ENCODE measurements at places on chromosomes 6 and 20.

DNA sequence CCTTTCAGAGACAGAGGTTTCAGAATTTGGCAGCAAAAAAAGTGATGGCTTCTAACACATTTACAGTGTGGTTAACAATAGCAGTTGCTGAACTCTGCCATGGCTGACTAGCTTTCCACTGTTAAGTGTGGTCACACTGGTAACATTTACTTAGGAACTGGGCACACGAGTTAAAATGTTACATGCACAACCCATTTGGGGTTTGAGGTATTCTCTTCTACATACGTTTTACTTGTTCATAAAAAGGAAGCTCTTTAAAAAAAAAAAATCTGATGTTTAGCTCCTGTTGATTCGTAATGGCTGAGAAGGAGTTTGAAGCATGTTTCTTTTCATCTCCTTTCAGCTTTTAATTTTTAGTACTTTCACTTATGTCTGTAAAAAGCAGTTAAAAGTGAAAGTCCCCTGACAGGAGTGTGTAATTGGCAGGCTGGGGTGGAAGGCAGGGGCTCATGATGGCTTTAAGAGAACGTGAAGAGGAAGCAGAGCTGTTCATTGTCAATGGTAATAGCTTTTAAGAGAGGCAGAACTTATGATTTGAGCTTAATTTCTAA is 245.9 kb downstream of the FARS2 start:
- no peak for DNase-seq

- peak; percentile 24 for DNase-seq
Measured at GRCh38 chr6:51554029-51554428, 533.4 kb downstream of the PKHD1 start.

GRCh38 chr6:122614303-122614702 is 4.1 kb downstream of the PKIB start:
- no peak for DNase-seq

GRCh38 chr6:4794140-4794707 is 18.0 kb downstream of the CDYL start:
- DNase-seq: no peak

GRCh38 chr6:287489-287860 is 4.8 kb upstream of the DUSP22 start:
- DNase-seq: no peak

DNA sequence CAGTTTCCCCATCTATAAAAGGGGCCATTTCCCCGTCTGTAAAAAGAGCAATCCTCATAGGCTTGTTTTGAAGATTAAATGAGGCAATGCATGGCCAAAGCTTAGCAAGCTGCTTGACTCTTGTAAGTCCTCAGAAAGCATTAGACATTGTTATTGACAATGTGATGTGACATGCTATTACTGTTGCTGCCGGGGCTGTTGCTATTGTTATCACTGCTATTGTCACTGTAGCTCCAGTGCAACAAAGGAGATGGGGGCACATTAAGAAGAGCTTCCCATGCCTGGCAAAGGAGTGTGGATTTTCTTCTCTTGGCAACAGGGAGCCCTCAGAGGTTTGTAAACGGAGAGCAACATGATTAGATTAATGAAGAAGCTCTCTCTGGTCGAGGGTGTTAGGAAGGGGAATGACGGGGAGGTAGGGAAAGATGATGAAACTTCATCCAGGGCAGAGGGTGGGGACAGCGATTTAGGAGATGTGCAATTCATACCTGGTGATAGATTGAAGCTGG is 33.1 kb upstream of the FAM83D start:
- DNase-seq: no peak
